ENCODE measurements at places on chromosomes 3 and 15.
A peak's percentile ranks its signal among the peaks of the same experiment; 100 is the strongest.

DNA sequence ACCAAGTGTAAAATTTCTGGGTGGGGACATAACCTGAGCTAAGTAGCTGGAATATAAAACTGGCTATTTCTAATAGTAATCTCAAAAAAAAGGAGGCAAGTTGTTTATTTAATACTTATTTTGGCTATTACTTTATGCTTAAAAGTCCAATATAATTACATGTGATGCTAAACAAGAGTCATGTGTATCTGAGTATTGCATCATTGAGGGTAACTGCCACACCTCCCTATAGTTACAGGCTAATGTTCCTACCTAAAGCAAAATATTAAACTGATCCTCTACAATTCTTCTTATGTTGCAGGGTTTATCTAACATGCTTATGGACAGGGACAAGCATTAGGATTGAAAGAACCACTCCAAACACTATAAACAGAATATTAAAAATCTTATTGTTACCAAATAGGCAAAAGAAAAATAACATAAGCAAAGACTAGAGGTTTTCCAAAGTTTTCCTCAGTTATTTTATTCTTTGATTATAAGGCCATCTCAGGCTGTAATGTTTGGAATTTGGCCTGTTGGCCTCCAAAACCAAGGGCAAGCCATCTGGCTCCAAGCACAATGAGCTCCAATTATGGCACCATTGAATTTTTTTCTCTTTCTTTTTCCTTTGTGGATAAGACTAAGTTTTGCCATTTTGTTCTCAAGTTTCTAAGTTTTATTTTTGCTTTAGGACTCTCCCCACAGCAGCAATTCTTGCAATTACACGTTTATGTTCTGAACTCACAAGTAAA, 75.8 kb upstream of the ABI3BP start:
- DNase-seq: no peak

DNA sequence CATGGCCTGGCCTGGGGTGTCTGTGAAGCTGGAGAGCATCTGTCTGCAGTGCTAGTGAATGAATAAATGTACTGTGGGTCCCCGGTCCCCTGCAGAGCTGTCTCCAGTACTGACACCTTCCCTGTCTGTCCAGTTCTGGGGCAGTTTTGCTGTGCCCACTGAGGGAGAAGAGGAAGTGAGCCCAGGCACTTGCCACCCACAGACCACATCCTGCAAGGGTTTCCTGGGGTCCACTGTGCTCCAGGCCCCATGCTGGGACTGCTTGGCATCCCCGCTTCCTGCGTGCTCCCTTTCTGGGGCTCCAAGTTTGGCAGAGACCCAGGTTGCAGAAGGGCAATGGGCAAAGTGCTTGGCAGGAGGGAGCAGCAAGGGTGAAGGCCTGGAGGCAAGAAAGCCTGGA, 4.9 kb upstream of the SLC6A6 start:
- no peak for DNase-seq

DNA sequence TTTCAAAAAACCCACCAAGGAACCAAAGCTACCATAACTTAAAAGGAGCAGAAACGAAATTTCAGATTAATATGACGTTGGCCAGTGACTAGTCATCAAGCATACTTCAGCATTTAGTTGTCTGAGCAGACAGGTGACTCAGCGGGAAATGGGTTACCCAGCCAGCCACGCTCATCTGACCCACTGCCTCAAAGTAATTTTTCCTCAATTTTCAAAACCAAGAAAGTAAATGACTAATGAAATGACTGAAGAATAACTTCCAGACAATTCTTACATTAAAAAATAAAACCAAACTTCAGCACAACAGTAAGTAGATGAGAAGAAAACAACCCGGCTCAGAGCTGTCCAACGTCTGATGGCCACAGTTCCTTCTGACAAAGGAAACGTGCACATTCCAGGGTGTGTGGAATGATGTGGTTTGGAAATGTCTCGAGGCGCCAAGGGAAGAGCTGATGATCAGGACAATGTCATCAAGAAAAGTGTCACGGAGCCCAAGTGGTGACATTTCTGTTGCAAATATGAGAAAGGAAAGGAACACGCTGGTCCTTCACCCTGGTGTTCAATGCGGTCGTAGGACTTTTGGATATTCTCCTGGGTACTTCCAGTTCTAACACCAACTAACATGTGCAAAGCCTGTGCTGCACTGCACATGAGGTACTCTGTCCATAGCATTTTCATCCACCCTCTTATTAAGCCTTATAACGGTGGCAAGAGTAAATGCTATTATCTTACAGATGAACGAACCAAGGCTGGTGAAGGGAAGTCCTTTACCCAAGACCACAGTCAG, 79.1 kb downstream of the FOXP1 start:
- peak; percentile 49 for DNase-seq

- DNase-seq: no peak
Observed at GRCh38 chr3:51581524-51581923, 43.0 kb downstream of the RAD54L2 start.

- DNase-seq: no peak
Observed at GRCh38 chr3:140341203-140341602, 336.7 kb upstream of the TRIM42 start.

DNA sequence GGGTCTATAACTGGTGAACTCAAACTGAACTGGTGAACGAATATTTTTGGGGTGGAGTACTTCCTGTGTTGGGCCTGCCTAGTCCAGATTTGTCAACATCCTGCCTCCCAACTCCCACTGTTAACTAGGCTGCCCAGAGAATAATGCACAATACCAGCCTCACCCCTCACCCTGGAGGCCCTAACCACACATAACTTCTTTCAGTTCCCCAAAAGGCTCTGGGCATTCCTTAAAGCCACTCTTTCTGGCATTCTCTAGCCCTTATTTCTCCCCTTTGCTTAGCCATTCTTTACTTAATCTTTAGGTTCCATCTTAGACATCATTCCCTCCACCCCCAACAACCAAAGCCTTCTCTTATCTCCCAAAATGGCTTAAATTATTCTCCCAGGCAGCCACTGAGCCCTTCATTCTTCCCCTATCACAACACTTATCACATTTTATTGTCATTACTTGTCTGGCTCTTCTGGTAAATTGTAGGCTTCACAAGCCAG, 9.1 kb upstream of the SEC11A start:
- DNase-seq: no peak

- no peak for DNase-seq
Observed at GRCh38 chr15:51048308-51048707, 46.4 kb downstream of the TNFAIP8L3 start.

GRCh38 chr3:159881828-159882309, 106.8 kb upstream of the IL12A start:
- DNase-seq: no peak

DNA sequence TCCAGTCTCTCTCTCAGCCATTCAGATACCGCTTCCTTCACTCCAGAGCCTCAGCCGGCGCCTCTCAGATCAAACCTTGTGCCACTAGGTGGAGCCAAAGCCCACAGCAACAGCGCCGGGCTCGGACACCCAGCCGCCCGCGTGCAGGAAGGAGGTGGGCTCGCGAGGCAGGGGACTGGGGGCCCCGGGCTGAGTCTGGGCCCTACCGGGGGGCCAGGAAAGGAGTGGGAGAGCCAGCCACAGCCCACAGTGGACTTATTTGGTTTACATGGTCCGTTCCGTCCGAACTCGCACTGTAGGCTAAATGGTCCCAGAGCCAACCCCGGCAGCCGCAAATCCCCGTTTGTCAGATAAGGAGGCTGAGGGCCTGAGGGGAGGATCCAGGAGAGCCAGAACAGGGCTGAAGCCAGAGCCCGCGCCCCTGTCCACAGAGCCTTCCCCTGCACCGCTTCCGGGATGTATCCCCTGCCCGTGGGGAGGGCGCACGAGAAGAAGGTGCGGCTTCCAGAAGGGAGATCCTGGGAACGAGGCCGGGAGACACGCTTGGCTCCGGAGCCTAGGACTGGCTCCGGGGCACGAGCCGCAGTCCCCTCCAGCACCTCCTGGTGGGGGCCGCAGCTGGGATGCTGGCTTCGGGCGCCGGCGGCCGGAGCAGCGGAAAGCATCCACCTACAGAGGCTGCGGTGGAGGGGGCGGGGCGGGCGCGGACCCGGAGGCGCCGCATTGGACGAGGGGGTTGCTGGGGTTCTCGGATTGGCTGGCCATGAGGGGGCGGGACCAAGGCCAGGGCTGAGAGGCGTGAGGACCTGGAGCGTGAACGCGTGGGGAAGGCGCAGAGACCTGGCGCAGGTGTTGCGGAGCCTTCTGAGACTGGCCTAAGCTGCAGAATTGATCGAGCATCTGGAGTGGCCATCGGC, 6.5 kb upstream of the CYP11A1 start:
- peak; percentile 73 for DNase-seq

DNA sequence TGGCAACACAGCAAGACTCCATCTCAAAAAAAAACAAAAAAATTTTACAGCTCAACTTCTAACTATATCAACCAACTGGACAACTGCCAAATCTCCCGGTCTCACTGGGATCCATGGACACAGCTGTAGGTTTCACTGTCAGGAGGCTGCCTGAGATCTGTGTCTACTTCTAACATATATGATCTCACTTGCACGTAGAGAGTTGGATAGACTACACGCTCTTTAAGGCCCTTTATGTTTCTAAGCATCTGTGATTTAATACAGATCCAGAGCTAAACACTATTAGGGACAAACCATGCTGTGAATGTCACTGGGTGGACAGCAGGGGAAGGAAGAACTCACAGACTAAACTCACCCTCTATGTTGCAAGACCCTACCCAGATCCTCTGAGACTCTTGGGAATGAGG, 13.0 kb upstream of the APOD start:
- DNase-seq: no peak

GRCh38 chr3:1235526-1236120, 142.8 kb downstream of the CNTN6 start:
- no peak for DNase-seq

- no peak for DNase-seq
Observed at GRCh38 chr3:127395663-127396355, 108.0 kb upstream of the PRR20G start.

DNA sequence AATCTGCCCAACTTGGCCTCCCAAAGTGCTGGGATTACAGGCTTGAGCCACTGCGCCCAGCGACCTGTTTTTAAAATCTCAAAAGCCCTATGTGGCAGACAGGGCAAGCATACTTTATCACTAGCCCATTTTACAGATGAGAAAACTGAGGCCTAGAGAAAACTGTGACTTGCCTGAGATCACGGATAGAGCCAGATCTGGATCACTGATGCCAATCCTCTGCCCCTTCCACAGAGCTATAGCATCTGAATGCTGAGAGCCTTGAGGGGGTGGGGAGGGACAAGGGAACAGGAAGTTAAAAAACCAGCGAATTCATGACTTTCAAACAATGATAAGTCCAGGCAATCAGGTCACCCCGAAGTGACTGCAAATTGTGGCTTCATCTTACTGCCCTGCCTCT, 7.3 kb downstream of the ANKRD63 start:
- DNase-seq: no peak

GRCh38 chr3:25472153-25472552, 44.1 kb downstream of the RARB start:
- no peak for DNase-seq

- DNase-seq: no peak
Observed at GRCh38 chr15:77538027-77538451, 94.7 kb downstream of the LINGO1 start.

DNA sequence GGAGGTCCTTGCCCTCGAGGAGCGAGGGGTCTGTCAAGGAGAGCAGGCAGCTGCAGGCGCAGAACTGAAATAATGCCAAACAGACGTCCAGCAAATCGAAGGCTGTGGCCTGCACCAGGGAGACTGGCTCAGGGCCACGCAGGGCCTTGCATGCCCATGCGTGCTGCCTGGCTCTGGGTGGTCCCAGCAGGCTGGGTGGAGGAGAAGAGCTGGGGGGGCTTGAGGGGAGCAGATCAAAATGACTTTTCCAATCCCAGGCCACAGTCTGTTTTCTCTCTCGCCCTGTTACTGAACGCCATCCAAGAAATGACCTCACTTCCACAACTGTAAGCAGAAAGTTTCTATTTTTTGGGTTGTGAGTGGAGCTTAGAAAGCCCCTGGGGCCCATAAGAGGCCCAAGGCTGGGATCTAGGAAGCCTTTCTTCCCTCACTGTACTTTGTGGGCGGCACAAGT, 96.9 kb upstream of the RPL32 start:
- no peak for DNase-seq

DNA sequence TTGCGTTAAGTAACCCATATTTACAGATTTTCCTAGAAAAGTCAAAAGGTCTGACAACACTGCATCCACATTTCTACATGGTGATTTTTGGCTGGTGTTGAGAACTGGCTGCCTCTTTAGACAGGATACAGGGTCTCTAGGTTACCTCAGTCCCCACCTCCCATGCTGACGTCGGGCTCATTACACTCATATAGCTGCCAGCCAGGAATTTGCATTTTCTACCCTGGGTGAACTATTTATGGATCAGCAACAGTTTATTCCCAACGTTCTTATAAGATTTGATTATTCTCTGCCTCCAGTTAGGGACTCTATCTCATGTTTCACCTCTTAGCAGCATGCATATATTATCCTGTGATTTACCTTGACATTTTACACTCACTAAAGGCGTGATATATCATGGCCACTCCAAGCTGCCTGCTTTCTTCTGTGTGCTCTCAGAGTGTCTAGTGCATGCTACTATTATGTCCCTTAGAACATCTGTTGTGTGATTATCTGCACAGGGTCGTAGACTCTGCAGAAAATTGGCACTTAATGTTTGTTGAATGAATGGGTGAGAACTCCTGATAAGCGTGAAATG, 49.0 kb downstream of the CLDN11 start:
- DNase-seq: no peak

GRCh38 chr3:49903451-49904424, at the start of gene MST1R:
TSS of gene MST1R (minus strand) at chr3:49903873. CDS start at chr3:49903609, 264 bp downstream.
- no peak for DNase-seq

- DNase-seq: no peak
Observed at GRCh38 chr3:98148751-98149150, 1.5 kb downstream of the OR5H14 start.
